HL-60 (cell line): ENCODE measurements at places on chromosomes 5 and 9.

- no peak for DNase-seq
These were observed 488.0 kb downstream of the PRELID2 start for GRCh38 chr5:145347026-145347616.

- no peak for DNase-seq
These were observed 42.2 kb upstream of the AFAP1L1 start for GRCh38 chr5:149229298-149229937.

DNA sequence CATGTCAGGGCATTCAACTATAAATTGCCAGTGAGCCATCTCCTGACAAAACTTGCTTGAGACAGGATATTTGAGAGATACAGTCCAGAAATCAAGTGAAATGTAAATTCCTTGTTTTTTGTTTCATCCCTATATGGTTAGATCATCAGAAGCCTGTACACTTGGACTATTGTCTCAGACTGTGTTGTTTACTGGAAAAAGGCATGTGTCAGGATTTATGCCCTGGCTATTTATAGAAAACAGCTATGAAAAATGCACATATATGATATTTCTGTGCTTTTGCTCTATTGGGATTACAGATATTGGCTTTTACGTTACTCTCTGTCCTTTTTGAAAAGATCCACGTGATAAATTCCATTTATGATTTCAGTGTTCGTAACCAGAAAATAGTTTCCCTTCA, 44.2 kb downstream of the IL31RA start:
- DNase-seq = no peak

DNA sequence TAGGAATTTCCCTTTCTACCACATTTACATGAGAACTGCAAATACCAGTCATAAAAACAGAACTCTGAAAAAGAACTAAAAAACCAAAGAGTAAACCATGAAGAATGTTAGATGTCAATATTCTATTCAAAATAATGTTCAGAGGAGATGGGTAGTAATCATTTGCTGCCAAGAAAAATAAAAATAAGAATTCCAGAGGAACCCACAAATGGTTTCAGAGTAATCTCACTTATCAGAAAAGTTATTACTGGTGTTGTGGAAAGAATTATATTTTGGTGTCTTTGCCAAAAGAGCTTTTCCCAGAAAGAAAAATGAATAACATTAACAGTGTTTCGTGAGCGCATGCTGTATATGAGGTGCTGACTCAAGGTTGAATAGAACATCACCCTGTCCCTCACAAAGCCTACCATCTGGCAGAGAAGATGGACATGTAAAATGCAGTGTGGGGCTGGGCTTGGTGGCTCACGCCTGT, 35.6 kb downstream of the GPR21 start:
- no peak for DNase-seq

GRCh38 chr5:128014578-128014977, 69.0 kb upstream of the SLC12A2 start:
- no peak for DNase-seq
